Stimulated activated CD4-positive, alpha-beta T cell treated with anti-CD3 and anti-CD28 coated beads, Interleukin-2, amount 100 ng/mL, for 4 hours (primary cell): ENCODE measurements at places on chromosomes 1 and 21.

- no peak for DNase-seq
Observed at GRCh38 chr1:79079770-79080169, 73.2 kb upstream of the ADGRL4 start.

- DNase-seq = no peak
Observed at GRCh38 chr1:203671047-203671446, 44.4 kb downstream of the ATP2B4 start.

- no peak for DNase-seq
Observed at GRCh38 chr1:104353580-104353979, 603.9 kb downstream of the AMY1C start.

DNA sequence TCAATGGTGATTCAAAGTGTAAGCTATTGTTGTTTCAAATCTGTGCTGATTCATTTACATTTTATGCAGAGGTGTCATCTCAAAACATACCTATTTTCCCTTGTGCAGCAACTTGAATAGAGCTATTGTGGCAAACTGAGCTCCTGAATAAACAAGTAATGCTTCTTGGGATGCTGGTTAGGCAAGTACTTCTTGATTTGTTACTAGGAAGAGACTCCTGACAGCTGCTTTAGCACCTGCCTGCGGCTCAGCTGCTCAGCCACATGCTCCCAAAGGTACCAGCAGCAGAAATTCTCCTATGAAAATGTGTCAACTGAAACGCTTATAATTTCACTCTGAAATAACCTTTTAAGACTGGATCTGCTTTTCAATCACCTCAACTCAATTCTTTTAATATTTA, 352.3 kb downstream of the RYR2 start:
- no peak for DNase-seq

DNA sequence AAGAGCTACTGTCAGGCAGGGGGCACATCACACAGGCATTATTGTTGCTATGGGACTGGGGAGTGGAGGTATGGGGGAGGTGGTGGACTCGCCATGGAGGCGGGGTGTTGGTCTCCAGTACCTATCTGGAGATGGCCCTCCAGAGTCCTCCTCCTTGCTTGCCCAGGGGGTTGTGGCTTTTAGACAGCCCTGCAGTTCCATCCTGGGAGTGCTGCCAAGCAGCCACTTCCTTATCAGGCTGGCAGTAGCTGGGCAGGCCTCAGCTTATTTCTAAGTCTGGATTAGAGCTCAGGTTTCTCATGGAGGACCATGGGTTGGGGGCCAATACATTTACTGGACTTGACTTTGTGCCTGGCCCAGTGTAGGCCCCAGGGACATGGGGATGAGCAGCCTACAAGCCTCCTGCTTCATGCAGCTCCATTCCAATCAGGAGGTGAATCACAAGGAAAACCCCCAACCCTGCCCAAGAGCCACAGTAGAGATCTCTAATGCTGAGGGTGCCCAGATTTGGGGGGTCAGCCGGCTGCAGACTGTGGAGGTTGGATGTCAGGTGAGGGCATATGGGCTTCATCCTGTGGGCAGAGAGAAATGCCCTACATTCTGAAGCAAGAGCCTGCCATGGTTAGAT, 210.7 kb upstream of the EDN2 start:
- no peak for DNase-seq

DNA sequence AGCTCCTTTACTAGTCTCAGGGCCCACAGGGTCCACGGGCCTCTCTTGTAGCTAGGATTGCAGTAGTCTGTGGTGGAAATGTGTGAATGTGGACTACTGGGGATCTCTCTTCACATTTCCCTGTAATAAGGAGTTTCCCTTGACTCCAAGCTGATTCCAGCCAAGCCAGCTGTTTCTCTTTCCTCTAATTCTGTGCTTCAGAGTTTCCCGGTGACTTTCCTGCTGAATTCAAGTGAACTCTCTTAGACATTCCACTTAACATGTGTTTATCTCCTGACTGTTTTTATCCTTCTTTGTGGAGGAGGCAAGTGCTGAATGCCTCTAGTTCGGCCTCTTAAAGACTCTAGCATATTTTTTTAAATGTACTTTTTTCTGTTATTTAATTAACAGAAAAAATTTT, 354.0 kb upstream of the RGS18 start:
- DNase-seq = no peak

- no peak for DNase-seq
Observed at GRCh38 chr1:22038036-22038435, 14.5 kb upstream of the CDC42 start.

DNA sequence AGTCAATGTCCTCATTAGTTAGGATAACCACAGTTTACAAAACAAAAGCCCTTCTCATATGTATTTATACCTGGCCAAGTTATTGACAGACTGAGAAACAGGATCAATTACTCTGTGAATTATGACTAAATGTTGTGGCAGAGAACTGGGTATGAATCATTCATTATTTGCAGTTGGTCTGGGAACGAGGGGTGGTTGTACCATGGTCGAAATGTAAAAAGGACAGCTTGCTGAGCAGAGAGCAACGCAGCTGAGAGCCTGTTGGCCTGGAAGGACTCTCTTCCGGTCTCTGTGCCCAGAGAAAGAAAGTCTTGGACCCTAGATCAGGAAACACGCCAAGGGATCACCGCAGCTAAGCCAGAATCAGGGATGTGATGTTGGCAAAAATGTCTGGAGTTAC, 169.6 kb downstream of the DISC1 start:
- DNase-seq = no peak

DNA sequence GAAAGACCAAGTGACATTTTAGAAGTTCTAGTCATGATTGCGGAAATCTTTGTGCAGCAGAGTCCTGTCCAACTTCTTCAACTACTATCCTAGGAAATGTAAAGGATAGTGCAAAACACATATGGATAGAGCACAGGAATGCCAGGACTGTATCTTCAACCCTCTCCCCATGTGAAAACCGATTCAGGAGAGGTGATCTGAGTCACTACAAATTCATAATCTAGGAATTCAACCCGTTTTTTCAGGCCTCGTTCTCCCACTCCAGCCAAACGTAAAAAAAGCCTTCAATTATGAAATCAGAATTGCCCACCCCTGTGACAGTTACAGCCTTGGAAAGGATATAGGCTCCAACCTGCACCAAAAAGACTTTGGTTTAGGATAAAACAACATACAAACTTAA, 52.9 kb upstream of the RGS1 start:
- DNase-seq = no peak

DNA sequence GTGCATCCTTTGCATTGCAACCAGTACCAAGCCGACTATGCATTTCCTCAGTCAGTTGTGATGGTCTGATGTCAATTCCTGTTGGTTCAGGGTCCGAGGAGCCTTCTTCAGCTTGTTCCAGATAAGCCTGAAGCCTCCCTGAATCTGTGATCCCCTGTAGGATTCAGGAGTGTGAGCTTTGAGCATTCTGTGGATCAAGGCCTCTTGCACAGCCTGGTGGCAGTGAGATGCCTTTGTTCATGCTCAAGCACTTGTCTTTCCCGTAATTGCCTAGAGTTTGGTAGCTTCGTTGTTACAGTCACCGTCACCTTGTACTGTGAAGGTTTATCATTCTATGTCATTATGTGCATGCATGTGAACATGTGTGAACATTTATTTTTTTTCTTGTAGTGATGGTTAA, 103.5 kb downstream of the PBX1 start:
- no peak for DNase-seq

- no peak for DNase-seq
Observed at GRCh38 chr1:165241952-165242351, 114.6 kb downstream of the LMX1A start.
